ENCODE measurements at places on chromosomes 16 and 17. TPM values are rescaled to one million over a fixed set of nuclear protein-coding genes. Genes with fewer than 3 reads are reported as not detected.

DNA sequence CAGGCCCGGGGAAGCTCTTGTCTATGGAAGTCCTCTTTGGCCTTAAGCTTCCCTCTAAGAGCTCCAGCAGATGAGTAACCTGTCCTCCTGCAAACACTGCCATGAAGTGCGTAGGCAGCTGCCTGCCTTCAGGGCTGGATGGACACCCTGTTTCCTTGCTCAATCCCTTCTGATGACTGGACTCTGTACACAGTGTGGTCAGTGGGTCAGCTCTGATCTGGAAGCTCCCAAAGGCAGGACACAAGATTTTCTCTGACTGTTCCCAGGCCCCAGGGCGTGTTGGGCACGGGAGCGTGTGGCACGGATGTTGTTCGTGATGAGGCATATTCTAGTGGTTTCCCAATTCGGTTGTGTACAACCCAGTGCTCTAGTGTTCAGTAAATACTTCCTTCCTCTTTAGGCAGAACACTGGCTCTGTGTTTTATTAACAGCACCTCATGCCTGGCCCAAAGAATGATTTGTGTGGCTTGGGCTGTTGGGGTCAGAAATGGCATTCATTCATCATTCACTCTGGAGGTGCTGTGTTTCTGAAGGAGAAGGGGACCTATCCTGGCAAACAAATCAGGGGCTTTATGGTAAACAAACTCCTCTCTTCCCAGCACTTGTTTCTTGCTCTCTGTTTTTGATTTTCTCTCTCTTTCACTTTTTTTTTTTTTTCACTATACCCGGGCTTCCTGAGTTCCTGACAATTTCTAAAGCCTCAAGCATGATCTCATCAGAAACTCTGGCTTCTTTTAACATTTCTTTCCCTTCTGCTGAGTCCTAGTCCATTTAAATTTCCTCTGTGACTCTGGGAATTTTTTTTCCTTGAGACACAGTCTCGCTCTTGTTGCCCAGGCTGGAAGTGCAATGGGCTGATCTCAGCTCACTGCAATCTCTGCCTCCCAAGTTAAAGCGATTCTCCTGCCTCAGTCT is 12.0 kb upstream of the RNF157 start:
- no peak for DNase-seq

DNA sequence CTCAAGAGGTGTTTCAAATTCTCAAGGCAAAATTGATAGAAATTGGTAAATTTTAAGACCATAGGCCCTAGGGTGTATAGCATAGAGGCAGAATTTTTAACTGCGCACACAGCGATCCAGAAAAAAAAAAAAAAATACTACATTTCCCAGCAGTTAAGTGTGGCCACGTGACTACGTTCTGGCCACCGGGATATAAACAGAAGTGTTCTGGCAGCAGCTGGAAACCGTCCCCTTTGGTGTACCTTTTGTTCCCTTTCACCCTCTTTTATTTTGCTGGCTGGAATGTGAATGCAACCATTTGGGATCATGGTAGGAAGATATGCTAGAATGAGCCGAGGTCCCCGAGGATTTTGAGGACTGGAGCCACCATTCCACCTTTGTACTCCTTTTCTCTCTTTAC is 52.7 kb upstream of the AKAP1 start:
- no peak for DNase-seq

- no peak for DNase-seq
These were observed 215.8 kb downstream of the CDH8 start for GRCh38 chr16:61820398-61820797.

DNA sequence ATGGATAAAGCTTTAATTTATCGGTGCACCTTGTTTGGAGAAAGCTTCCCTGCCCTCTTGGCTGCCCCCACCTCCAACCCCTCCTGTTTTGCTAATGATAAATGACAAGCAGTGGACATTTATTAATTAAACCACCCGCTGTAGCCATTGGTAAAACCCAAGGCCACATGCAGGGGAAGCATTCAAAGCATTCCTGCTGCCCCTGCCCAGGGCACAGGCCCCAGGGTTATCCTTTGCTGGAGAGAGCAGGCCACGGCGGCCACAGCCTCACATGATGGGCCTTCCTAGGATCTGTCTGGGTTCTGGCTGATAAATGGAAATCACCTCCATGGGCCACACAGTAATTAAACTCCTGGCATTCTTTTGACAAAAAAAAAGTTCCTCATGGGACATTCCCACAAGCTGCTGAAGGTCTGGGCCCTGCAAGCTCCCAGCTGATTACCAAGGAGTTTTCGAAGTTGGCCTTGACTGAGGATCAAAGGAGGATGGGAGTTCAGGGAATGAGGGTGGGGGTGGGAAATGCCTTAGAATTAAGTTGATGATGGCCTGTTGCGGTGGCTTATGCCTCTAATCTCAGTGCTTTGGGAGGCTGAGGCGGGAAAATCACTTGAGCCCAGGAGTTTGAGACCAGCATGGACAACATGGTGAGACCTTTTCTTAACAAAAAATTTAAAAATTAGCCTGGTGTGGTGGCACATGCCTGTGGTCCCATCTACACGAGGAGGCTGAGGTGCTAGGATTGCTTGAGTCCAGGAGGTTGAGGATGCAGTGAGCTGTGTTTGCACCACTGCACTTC is 35.5 kb downstream of the SOST start:
- DNase-seq, result no peak

DNA sequence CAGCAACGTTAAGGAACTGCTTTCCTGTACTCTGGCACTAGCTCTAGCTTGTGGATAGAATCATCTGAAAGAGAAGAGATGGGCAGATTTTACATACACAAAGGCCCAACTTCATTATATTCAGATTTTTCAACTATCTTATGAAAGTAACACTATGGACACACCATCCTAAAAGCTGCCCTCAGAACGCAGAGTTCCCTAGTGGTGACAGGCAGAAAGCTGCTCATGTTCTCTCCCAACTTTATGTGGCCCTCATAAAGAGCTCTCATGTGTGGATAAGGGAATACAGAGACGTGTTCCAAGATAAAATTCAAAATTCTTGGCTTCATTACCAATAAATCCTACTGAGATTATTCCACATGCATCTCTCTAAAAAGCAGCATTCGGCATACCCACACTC is 1.5 kb downstream of the CFAP20 start:
- DNase-seq, result no peak

- DNase-seq, result no peak
These were observed 275.7 kb downstream of the TOX3 start for GRCh38 chr16:52271088-52271750.

GRCh38 chr16:86396901-86397311 is 113.4 kb upstream of the FOXF1 start:
- no peak for DNase-seq

Gene CX3CL1
- 1.7 TPM for total RNA-seq

Gene NXN
- 122 TPM for total RNA-seq

All from cardiac muscle cell (in vitro differentiated cells and primary cell).